NCI-H345 (cell line): ENCODE measurements at places on chromosomes 2 and 18.
A peak's percentile ranks its signal among the peaks of the same experiment; 100 is the strongest.

DNA sequence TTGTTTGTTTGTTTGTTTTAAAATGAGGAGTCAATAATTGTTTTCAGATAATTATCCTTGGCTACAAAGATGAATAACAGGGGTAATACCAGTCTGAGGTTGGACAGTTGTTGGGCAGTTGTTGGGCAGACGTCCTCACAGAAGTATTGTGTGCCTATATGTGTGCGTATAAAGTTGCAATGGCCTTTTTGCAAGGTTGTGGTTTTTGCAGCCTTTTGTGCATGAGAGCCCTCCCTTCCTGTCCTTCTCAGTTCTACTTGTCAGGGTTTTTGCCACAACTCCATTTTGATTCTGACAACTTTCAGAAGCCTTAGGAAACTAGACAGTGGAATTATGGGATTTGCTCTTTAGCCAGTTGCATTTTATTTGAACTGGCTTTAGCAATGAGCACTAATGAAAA lies 6.0 kb upstream of the STK39 start:
- no peak for DNase-seq

DNA sequence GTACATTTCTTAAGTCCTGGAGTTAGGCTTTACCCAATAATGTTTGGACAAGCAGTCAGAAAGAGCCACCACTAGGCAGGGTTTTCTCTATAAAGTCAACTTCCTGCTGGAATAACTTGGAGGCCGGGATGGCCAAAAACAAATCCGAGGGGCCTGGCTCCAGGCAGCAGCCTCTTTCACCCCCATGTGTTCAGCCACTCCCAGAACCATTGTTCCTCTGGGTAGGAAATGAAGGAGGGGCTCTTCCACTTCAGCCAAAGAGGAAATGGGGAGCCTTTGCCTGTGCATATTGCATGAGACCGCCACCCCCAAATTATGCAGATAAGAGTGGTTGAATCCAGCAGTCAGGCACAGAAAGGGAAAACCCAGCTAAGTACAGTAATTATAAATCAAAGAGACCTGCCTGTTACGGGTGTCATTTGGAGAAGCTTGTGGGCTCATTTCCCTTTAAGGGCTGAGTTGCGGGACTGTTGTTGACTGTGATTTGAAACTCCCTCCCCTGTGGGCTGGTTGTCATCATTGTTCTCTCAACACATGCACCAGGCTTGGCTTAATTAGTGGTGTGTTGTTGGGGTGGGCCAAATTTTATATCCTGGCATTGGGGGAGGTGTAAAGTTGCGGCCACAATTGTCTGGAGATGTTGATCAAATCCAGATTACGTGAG lies 212.8 kb upstream of the SOX11 start:
- DNase-seq, result no peak

DNA sequence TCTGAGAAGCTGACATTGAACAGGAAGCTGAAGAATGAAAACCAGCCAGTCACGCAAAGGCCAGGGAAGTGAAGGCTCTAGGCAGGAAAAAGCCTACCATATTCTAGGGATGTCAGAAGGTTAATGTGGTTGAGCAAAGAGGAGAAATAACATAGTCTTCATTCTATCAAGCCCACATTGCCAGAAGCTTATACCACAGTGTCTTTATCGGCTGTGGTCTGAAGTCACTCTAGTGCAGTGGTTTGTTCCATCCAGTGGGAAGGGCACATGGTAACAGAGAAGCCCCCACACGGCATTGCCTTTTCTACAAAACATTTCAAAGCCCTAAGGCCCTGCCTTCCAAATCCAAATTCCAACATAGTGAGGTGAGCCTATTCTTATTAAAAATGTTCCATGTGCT lies 311.3 kb downstream of the TNS1 start:
- no peak for DNase-seq

- peak; percentile 64 for DNase-seq
Observed at GRCh38 chr2:28393114-28393836, 617 bp downstream of the FOSL2 start.

DNA sequence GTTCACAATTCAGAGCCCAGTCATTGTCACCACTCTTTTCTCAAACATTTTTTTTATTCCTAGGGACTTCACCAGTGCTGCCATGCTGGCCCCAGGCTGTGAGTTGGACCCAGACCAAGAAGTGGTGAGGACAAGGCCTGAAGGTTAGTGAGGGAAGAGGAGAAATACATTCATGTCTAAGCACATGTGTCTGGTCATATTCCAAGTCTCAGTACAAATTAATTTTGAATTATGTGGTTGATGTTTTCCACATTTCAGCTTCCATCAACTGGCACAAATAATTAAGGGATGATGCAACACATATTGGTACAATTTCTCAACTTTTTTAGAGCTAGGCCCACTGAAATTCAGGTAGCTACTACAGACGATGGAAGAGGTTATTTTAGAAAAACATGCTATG lies 106.6 kb upstream of the UPP2 start:
- DNase-seq, result no peak
